ENCODE measurements at places on chromosomes 6 and 20.

DNA sequence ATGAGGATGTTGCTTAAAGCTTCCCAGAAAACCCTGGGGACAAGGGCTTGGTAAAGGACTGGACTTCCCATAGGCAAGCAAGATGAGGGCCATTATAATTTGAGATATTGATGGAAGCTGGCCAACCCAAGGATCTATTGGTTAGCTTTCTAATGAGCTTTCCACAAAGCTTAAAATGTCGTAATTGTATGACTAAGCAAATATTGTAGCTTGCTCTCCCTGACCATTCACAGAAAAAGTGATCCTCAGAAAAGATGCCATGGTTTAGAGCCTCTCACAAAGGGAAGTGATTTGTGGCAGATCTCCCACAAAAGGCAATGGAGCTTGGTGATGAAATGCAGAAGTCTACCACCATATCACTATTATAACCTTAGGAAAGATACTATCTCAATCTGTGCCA, 13.6 kb downstream of the IL17F start:
- no peak for DNase-seq

DNA sequence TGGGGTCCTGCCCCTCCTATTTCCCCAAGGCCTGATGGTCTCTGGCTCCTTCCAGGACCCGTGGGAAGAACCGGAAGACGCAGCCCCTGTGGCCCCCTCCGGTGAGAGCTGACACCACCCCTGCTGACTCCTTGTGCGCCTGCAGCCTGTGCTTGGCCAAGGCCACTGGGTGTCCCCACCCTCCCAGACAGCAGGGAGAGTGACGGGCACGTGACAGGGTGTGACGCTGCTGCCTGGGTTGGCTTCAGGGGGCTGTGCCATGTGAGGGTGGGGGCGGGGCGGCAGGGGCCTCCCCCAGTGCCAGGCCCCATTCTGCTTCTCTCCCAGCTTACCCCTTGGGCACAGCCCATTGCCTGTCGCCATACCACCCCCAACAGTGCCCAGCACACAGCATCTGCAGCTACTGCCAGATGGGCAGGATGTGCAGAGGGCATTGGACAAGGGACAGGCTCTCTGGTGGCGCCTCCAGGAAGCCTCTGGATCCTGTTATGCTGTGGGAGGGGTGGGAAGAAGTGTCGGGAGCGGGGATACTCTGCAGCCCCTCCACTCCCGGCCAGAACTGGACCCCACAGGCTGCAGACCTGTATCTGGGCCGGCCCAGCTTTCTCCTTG, 2.9 kb downstream of the BIRC7 start:
- DNase-seq = no peak

DNA sequence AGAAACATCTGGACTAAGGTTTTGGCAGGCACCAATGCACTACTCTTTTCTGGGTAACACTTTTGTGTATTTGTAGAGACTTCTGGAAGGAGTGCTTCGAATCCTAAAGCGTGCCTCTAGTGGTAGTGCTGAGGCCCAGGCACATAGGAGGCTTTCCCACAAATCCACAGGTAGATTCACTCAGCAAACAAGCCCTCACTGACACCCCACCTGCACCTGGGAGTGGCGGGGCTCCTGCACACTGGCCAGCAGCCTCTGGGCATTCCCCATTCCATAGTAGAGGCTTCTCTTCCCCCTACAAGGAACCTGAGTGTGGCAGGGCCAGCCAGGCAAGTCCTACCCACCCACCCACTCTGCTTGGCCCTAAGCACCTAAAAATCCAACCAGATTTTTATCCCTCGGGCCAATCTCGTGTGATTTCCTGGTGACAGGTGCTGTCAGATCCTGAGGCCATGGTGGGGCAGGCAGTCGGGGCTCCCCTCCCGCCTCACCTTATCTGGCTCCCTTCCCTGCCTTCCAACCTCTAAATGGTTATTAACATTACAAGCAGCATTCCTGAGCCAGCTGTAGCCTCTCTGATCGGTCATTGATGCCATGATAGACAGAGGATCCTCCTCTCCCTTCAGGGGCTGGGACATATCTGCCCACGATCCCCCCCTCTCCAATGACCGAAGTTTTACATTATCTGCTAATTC, 82.4 kb downstream of the SLC2A10 start:
- no peak for DNase-seq

GRCh38 chr20:35595901-35596300, 19.7 kb upstream of the SPAG4 start:
- DNase-seq = no peak

DNA sequence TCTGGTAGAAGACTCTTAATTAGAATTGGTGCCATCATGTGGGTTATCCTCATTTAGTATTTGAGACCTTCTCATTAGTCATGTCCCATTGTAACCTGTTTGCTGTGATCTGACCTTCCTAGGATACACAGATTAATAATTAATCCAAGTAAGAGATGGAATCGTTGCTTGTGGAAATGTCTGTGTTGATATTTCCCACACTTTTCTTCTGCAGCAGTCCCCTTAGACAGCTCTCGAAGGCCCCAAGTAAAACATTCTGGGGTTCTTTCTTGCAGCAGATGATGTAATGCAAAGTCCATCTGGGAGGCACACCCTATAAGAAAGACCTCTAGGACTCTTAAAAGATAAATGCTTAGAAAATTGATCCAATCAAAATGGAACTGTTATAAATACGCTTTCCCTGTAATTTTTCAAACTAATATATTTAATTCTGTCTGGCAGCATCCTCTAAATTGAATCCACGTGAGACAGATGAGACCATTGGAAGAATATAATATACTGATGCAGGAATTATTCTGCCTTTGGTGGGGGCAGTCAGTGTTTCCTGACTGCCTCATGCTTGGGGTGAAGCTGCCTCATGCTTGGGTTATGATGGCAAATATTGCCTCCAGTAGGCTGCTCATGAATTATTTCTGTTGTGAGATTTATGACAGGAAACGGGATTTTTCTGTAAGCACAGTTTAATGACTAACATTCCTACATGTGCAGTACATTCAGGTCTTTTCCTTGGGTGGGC, 54.5 kb upstream of the ARMC2 start:
- no peak for DNase-seq

DNA sequence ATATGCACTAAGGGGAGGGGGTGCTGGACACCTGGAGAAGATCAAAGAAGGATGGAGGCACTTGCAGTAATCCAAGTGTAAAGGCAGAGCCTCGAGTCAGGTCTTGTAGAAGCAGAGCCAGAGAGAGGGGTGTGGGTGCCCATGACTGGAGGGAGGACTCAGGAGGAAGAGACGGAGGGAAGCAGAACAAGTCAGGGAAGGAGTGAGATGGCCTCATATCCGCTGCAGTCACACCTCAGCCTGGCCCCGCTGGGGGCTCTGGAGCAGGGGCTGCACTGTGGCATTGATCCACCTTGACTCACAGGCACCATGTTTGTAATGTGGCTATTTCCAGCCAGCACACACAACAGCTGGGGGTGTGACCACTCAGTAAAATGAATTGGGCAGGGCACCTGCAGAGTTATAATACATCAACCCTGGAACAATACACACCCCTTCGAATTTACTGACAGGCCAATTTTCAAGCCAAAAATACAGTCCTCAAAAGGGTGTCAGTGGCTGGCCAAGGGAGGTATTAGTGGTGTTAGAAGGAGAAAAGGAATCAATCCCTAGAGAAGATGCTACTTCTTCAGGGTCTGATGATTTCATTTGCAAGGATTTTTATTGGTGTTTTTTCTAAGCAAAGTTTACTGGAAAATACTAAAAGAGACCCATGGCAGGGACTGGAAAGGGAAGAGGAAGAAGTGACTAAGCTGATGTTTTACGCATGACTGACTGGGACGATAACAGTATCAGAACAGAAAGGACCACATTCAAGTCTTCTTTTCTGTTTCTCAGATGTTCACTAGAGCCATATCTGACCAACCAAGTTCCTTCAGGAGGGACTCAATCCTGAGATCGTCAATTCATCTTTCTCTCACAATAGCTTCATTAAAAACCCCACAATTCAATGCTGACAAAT, 18.9 kb upstream of the NXT1 start:
- DNase-seq = no peak

- no peak for DNase-seq
These were observed 54.3 kb upstream of the PTPN1 start for GRCh38 chr20:50455656-50456451.

GRCh38 chr6:111406200-111406721, 76.8 kb downstream of the REV3L start:
- DNase-seq = no peak

GRCh38 chr6:169555971-169556617, 145.7 kb downstream of the WDR27 start:
- DNase-seq = no peak

GRCh38 chr20:5181958-5182357, 55.1 kb downstream of the CDS2 start:
- DNase-seq = no peak

GRCh38 chr6:119110601-119111548, 32.4 kb upstream of the FAM184A start:
- DNase-seq = no peak

DNA sequence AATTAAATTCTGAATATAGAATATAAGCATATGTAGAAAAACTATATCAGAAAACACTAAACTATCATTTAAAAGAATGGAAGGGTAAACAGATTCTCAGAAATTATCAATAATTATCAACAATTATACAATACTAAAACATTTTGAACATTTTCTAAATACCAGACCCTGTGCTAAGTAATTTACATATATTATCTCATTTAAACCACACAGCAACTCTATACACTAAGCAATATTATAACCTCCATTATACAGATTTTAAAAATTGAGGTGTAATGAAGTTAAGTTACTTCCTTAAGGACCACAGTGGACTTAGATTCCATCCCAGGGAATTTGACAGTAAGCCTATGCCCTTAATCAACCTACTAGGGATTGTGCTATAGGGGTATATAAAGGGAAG, 33.3 kb downstream of the DTNBP1 start:
- no peak for DNase-seq

- DNase-seq = no peak
These were observed 19.1 kb upstream of the ADGRB3 start for GRCh38 chr6:68615938-68616337.

GRCh38 chr6:35311390-35312075, 13.9 kb downstream of the DEF6 start:
- no peak for DNase-seq

- no peak for DNase-seq
These were observed 504 bp downstream of the VPS16 start for GRCh38 chr20:2840967-2841531.

- no peak for DNase-seq
These were observed 493.2 kb upstream of the CHD6 start for GRCh38 chr20:42111349-42111748.

DNA sequence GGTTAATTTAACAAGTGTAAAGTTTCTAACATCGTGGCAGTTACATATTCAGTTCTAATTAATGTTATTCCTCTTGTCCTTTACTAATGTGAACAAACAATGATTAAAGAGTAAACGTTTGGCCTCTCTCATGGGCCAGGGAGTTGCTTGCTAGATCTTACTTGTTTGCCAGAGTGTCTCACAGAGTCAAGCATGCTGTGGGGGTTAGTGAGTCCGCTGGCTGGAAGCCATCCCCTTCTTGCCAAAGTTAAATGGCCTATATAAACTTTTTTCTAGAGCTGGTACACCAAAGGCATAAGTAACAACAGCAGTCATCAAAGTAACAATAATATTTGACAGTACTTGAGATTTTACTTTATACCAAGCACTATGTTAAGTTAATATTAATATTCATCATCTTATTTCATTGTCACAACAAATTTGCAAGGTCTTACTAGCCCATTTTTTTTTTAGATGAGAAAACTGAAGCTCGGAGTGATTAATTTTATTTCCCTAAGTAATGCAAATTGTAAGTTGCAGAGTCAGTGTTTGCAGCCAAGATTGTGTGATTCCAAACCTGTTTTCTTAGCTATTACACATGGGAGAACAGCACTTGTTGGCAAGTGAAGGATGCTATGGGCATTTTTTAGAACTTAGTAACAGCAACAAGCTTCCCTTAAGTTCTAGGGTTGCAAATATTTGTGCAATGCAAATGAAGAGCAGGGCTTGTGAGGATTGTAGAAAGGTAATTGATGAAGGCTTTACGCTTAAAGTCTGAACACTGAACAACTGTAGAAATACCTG, 224.5 kb downstream of the RFPL4B start:
- peak; percentile 55 for DNase-seq

Measured in BJ (cell line).